Activated naive CD4-positive, alpha-beta T cell treated with anti-CD3 and anti-CD28 coated beads for 36 hours (primary cell): ENCODE measurements at places on chromosomes 6 and 20. TPM values are rescaled to one million over a fixed set of nuclear protein-coding genes. Genes with fewer than 3 reads are reported as not detected.

The PNLDC1 gene
- 0.40 TPM for total RNA-seq

The BNIP5 gene
- total RNA-seq: not detected

The COL19A1 gene
- total RNA-seq: not detected

The HTR1E gene
- not detected for total RNA-seq

The ULBP2 gene
- total RNA-seq: 0.69 TPM

The HLA-DQB1 gene
- total RNA-seq: 7.4 TPM

The HCK gene
- not detected for total RNA-seq

The BMP5 gene
- not detected for total RNA-seq

The CYP24A1 gene
- total RNA-seq: not detected

The ECI2 gene
- total RNA-seq: 30.7 TPM

The PFDN4 gene
- 53.3 TPM for total RNA-seq

The STMND1 gene
- not detected for total RNA-seq

The TNFRSF6B gene
- total RNA-seq: not detected

The ARG1 gene
- not detected for total RNA-seq

The ADISSP gene
- 47.9 TPM for total RNA-seq

The CYP21A2 gene
- total RNA-seq: not detected

The HMGCLL1 gene
- not detected for total RNA-seq

The HLA-DRB1 gene
- 4.2 TPM for total RNA-seq

The MICB gene
- 22.6 TPM for total RNA-seq

The BPIFB2 gene
- total RNA-seq: not detected

The PGBD1 gene
- total RNA-seq: 0.64 TPM

The OARD1 gene
- 60.8 TPM for total RNA-seq

The OPRM1 gene
- total RNA-seq: not detected

The RAB23 gene
- total RNA-seq: 1.7 TPM

The LINC00237 gene
- not detected for total RNA-seq

The FRK gene
- total RNA-seq: not detected

The SNAP91 gene
- not detected for total RNA-seq

The PRND gene
- not detected for total RNA-seq

The BPIFA1 gene
- total RNA-seq: not detected
